ENCODE measurements at places on chromosomes 7 and 10. TPM values are rescaled to one million over a fixed set of nuclear protein-coding genes. Genes with fewer than 3 reads are reported as not detected.

- no peaks in the 10 kb centered on the region for H3K36me3 ChIP-seq
- no peak for DNase-seq
- no peaks in the 10 kb centered on the region for H3K4me1 ChIP-seq
- H3K27ac ChIP-seq = no peak overlapping the region
- H3K27me3 ChIP-seq = no peaks in the 10 kb centered on the region
Observed at GRCh38 chr7:87369216-87369615, 23.8 kb downstream of the CROT start.

DNA sequence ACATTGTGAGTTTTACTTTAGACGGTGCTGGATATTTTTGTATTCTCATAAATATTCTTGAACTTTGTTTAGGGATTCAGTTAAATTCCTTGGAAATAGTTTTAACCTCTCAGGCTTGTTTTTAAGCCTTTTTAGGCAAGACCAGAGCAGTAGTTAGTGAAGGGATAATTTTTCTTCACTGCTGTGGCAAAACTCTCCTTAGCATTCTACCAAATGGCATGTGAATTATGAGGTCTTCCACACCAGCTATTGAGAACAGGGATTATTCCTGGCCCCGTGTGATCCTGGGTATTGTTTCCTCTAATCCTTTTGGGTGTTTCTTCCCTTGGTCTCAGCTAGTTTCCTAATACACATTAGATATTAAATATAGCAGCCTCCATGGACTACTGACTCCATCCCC is 46.2 kb downstream of the CCDC71L start:
- no peaks in the 10 kb centered on the region for H3K4me1 ChIP-seq
- no peaks in the 10 kb centered on the region for H3K27me3 ChIP-seq
- DNase-seq = no peak
- no peak overlapping the region for H3K4me3 ChIP-seq
- H3K27ac ChIP-seq = peak overlapping the region; percentile 35

- H3K4me3 ChIP-seq = no peak overlapping the region
- no peak overlapping the region for H3K27ac ChIP-seq
- no peaks in the 10 kb centered on the region for H3K4me1 ChIP-seq
- no peak for DNase-seq
- H3K27me3 ChIP-seq = no peaks in the 10 kb centered on the region
Observed at GRCh38 chr7:13414181-13414580, 575.3 kb downstream of the ETV1 start.

- H3K36me3 ChIP-seq = no peaks in the 10 kb centered on the region
- DNase-seq = no peak
- no peak overlapping the region for H3K4me3 ChIP-seq
- H3K4me1 ChIP-seq = peaks cover 8% of the 10 kb centered on the region
- peaks cover 18% of the 10 kb centered on the region for H3K27me3 ChIP-seq
- no peak overlapping the region for H3K27ac ChIP-seq
Observed at GRCh38 chr10:97184971-97185325, 811 bp downstream of the SLIT1 start.

ARHGAP21 gene
- 71.2 TPM for total RNA-seq
